ENCODE measurements at places on chromosomes 3 and 15. TPM values are rescaled to one million over a fixed set of nuclear protein-coding genes. Genes with fewer than 3 reads are reported as not detected.

Gene CCRL2
- 1.7 TPM for total RNA-seq

Gene FLNB
- 22.8 TPM for total RNA-seq

Gene TMC3
- not detected for total RNA-seq

Gene ADGRG7
- total RNA-seq: not detected

Gene CATSPER2
- total RNA-seq: 8.9 TPM

Gene OXTR
- total RNA-seq: 0.78 TPM

Gene ACTRT3
- 1.1 TPM for total RNA-seq

Gene CFAP91
- 0.26 TPM for total RNA-seq

Gene THBS1
- total RNA-seq: 1.9 TPM

Gene C3orf49
- total RNA-seq: not detected

DNA sequence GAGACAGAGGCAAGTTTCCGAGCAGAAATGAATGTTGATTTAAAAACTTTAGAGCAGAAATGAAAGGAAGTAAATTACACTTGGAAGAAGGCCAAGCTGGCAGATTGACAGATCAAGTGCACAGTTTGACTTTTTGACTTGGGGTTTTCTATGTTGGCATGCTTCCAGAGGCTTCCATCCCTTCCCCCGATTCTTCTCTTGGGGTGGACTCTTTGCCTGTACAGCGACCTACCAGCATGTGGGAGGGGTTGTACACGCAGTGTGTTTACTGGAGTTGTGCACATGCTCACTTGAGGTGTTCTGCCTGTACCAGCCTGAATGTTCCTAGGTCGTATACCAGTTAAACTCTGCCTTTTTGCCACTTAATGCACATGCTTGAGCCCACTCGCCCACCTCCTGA, 701.5 kb upstream of the GBE1 start:
- no peak for DNase-seq

- no peak for DNase-seq
Observed at GRCh38 chr3:15520185-15520584, 1.3 kb downstream of the COLQ start.

- no peak for DNase-seq
Observed at GRCh38 chr15:58556028-58556361, 124.2 kb downstream of the LIPC start.

DNA sequence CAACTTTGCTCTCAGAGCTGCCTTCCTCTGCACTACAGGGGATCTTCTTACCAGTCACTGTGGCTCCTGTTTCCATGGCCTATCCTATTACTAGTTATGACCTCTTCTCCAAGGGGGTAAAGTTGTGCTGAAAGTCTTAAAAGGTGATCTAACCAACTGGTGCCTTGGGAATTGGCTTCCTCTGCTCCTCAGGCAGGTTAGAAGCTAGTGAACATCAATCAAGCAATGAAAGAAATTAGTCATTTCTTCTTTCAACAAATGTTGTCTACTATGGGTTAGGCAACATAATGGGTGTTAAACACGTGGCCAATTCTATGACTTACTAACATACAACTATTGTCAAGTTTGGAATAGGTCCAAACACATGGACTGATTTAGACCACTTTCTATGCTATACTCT, 571.4 kb upstream of the NAALADL2 start:
- no peak for DNase-seq

DNA sequence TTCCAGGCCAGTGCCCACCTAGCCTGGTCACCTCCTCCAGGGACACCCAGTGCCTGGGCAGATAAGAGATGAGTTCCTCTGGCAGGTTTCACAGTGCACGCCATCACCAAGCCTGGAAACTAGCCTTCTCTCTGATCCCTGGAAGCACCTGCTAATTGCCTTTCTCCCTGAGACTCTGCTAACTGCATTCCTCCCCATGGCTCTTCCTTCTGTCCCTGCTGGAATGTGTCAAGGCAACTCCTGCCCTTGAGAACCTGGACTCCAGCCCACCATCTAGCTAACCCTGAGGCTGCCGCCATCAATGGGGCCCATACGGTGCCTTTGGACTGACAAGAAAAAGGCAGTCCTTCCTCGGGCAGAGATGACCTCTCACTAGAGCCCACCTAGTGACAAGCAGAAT, 18.5 kb downstream of the VIPR1 start:
- no peak for DNase-seq

GRCh38 chr3:151386056-151386455, 1.5 kb upstream of the P2RY12 start:
- no peak for DNase-seq

DNA sequence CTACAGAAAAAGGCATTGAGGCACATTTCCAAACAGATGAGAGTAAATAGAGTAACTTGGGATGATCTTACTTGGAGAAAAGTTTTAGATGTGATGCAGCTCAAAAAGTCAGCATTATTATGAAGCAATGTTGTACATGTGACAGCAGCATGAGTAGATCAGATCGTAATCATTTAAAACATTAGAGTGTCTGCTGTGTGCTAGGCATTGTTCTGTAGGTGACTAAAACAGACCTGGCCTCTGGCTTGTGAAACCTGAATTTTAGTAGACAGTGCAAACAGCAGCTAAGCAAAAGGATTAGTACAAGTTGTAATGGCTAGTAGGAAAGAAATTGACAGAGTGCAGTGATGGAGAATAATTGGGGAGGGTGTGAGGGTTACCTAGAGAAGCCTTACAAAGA, 15.1 kb downstream of the UBE2E1 start:
- DNase-seq: no peak

DNA sequence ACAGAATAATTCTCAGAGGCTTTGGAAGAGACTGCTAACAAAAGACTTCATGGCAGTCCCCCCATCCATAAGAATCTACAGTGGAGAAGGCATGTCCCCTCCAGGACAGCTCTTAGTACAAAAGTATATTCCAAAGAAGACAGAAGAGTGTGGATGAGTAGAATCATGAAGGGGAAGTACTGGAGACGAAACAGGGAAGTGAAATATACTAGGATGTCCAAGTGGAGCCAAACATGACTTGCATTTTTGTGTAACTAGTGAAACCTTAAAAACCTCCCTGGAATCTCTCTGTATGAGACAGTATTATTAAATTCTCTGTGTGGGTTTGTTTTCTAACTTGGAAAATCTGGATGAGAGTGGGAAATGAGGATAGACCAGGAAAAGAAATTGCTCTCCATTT, 312.4 kb downstream of the RSL24D1 start:
- DNase-seq: no peak

GRCh38 chr3:3068358-3068881, 41.8 kb downstream of the IL5RA start:
- DNase-seq: no peak

DNA sequence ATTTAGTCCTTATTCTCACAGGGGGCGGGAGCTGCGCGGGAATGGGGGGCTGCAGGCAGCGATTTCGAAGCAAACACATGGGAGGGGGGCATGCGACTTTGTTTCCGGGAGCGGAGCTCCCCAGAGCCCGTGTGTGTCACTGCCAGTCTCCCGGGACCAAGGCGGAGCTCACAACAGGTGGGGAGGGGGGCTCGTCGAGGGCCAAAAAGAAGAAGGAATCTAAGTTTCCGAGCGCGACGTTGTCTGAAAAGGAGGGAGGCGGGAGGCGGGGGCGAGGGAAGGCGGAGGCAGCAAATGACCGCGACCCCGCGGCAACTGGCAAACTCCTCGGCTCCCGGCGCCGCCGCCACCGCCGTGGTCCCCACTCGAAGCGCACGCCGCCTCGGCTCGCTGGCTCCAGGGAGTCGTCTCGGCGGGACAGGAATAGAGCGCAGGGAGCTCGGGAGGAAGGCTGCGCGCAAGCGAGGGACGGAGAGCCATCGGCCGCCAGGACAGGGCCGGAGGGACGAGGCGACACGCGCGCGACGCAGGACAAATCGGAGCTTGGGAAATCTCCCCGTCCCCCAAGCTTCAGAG, 1.4 kb downstream of the FOXP1 start:
- peak; percentile 78 for DNase-seq

DNA sequence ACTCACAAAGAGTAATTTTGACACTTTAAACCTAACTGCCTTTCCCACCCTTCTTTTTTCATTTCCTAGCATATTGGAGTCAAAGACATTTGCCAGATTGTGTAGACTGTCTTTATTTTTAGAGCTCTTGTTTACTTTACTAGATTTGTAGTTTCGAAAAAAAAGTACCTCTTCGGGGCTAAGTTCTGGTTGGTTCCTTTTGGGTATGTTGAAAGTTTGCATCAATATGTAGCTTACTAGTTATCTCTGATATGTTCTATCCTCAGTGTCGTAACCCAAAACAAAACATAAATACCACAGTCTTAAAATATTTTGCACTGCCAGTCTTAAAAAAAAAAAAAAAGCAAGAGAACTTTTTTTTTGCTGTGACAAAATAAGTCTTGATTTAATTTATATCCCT, 52.2 kb downstream of the REC114 start:
- DNase-seq: no peak

DNA sequence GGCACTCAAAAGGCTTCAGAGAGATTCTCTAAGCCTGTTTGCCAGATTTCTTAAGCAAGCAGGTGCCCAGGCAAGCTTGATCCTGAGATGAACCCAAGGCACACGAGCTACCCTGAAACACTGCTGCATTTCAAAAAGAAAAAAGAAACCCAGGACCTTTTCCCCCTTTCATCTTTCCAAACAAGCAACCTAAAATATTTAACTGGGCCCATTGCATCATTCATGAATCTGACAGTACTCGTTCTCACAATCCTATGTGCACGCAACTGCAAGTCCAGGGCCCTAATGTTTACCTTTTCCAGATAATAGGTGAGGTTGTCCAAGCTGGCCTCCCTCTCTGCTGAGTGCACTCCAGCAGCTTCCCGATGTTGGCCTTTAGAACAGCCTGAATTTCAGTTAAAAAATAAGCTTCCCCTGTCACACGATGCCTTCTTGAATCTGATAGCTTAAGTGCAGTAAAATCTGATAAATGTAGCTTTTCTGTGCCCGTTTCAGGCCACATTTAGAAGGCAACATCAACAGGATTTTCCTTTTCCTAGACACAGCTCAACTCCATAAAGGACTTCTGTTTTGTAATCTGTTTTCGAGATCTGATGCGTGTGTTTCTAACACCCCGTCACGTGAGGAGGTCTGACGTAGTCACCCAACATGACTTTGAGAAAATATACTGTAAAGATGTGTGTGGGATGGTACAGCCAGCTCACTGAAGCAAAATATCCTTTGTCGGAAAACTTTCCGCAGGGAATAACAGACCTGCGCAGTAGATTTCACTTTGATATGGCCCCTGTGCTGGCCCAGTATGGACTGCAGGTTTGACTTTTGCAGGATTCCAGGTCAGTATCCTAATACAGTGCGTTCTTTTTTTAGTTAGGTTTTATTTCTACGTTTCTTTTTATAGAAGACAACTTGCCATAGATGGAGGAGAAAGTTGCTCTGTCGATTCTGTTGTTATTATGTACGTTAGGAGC, 55.1 kb upstream of the RASA2 start:
- no peak for DNase-seq

- no peak for DNase-seq
Observed at GRCh38 chr15:42156243-42156922, at the start of gene PLA2G4F. TSS of gene PLA2G4F (minus strand) at chr15:42156636. CDS start at chr15:42156549, 87 bp downstream.

DNA sequence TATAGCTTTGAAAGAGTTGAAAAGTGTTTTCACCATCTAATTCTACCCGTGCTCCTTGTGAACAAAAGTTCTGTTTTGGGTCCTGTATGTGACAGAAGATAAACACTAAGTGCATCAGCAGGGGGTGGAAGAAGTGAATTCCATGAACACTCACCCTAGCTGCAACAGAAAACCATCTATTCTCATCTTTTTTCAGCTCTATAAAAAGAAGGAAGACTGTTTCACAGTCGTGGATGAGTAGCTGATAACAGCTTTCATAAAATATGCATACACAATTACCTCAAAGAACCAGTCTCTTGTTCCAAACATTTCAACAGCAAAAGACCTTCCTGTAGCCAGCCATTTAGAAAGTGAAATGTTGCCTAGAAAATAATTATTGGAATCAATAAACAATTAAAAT, 281.7 kb upstream of the RASGRP1 start:
- no peak for DNase-seq

DNA sequence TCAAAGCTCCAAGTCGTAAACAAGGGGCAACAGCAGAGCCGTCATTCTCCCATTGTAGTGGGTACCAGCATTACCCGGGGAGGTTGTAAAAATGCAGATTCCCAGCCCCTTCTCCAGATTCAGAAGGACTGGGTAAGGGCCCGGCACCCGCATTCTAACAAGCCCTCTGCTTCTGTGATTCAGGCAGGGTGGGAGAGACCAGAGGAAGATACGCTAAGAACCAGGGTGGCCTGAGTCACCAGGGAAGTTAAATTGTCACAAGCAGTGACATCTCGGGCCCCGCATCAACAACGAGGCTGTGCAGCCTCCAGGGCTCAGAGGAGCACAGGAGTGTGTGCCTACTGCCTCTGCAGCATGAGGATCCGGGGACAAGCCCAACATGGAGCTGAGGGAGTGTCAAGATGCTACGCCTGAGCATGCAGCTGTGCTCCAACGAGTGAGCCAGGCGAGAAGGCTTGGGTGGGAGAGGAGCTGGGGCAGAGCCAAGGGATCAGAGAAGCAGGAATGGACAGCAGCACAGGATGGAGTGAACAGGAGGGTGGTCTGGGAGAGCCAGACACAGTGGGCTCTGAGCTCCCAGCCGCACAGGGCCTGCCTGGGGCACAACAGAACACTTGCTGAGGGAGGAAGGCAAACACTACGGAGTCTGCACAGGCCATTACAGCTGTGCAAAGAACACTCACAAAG, 68.5 kb downstream of the CPN2 start:
- DNase-seq: no peak

GRCh38 chr3:126378341-126378751, 16.4 kb upstream of the CFAP100 start:
- no peak for DNase-seq

- no peak for DNase-seq
Observed at GRCh38 chr3:10949197-10949596, 43.4 kb upstream of the SLC6A1 start.

GRCh38 chr3:122662505-122662904, 18.1 kb upstream of the PARP14 start:
- no peak for DNase-seq

- DNase-seq: no peak
Observed at GRCh38 chr3:177174607-177175170, 22.6 kb downstream of the TBL1XR1 start.

GRCh38 chr15:49823987-49824774, 203.3 kb downstream of the DTWD1 start:
- no peak for DNase-seq

DNA sequence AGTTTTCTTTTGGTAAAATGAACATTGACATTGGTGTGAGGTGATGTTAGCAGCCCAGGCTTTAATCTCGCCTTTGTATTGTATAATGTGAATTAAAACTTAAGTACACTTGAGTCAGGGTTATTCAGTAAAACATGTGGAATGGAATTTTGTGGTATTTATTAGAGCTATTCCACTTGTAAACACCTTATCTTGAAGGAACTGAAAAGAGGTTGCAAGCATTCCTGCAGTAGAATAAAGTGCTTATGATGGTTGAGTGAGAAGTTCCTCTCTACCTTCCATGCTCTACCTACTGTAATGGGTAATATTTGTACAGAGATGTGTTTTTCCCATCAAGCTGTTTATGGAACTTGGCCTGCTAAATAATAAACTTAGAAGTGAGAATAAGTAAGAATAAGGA, 36.1 kb downstream of the HMG20A start:
- DNase-seq: no peak

GRCh38 chr15:24856397-24857390, 98.1 kb upstream of the SNRPN start:
- DNase-seq: no peak

Measured in activated CD4-positive, alpha-beta T cell treated with anti-CD3 and anti-CD28 coated beads, Interleukin-2, amount 10 ng/mL, durations not matched to agents 24 days and 14 days (primary cell).